Stromal cell of bone marrow (primary cell): ENCODE measurements at places on chromosomes 7 and 10.

DNA sequence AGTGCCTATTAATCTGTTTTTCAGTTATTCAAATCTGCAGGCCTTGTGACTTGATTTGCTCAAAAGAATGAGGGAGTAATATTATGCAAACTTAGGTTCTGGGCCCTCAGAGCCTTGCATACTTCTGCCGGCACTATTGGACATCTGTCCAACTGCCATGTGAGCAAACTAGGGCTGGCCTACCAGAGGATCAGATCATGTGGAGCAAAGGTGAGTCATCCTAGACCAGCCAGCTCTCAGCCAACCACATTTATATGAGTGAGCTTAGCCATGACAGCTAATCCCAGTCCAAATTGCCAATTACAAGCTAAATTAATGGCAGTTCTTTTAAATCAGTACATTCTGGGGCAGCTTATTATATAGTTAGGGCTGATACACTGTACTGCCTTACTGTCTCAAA, 69.6 kb downstream of the SDHAF3 start:
- DNase-seq = peak; percentile 44

DNA sequence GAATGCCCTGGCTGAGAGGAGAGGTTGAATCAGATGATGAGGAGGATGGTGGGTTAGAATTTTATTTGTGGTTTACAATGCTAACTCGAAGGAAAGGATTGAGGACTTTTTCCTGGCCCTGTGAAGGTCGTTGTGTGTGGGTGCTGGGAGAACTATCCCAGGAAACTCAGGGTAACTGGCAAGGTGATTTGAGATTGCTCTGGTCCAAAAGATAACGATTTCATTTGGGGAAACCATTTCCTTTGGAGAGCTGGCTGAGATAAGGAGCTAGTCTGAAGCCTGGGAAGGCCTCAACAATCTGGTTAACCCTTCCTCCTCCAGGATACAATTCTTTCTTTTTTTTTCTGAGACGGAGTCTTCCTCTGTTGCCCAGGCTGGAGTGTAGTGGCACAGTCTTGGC, 33.0 kb downstream of the HK1 start:
- DNase-seq = no peak

DNA sequence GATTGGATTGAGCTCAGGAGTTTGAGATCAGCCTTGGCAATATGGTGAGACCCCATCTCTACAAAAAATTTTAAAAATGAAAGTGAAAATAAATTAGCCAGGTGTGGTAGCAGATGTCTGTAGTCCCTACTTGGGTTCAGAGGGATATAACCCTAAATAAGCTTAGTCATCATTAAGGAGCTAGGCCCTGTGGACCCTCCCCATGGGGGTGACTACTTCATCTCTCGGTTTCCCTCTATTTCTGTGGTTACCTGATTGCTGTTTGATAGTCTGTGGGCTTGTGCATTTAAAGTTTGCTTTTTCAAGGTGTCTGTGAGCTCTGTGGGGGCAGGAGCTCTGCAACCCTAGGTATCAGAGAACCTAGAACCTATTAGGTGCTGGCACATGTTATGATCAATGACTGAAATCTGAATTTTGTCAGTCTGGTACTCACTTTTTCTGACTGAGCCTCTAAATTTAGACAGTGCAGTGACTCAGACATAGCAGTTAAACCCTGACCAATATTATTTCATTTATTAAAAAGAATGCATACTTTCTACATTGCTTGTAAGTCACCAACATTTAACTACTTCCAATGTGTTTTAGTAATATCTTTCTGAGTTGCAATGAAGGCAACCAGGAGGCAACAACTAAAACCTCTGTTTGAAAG, 8.1 kb upstream of the CUZD1 start:
- DNase-seq = peak; percentile 33

- DNase-seq = no peak
These were observed at the start of gene CDK5 for GRCh38 chr7:151057506-151057988. CDK5 (minus strand) TSS chr7:151057897; CDS start chr7:151057848, 49 bp downstream.

GRCh38 chr7:96306385-96307125, 15.3 kb downstream of the SLC25A13 start:
- no peak for DNase-seq

- no peak for DNase-seq
These were observed 8.0 kb downstream of the FAM200A start for GRCh38 chr7:99543916-99544315.

- no peak for DNase-seq
These were observed 23.1 kb upstream of the STEAP4 start for GRCh38 chr7:88329532-88330463.

GRCh38 chr7:107917763-107918651, 27.0 kb downstream of the DLD start:
- DNase-seq = no peak

DNA sequence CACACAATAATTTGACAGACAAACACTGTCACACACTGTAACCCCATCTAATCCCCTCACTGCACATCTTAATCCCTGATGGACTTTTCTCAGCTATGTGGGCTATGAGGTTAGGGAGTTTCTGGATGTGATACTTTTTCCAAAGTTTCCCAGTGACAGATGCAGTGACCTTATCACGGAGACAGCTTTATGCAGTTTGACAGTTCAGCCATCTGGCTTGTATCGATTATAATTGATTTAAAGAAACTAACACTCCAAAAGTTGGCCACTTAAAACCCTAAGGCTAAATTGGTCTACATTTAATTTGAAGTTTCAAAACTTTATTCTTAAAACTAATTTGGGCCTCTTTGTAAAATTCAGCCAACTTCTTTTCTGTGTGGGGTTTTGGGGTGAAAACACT, 196.7 kb downstream of the SDK1 start:
- DNase-seq = no peak

GRCh38 chr7:106765727-106766355, 99.2 kb upstream of the PIK3CG start:
- DNase-seq = no peak

- no peak for DNase-seq
These were observed 545 bp downstream of the NACAD start for GRCh38 chr7:45088146-45088701.

DNA sequence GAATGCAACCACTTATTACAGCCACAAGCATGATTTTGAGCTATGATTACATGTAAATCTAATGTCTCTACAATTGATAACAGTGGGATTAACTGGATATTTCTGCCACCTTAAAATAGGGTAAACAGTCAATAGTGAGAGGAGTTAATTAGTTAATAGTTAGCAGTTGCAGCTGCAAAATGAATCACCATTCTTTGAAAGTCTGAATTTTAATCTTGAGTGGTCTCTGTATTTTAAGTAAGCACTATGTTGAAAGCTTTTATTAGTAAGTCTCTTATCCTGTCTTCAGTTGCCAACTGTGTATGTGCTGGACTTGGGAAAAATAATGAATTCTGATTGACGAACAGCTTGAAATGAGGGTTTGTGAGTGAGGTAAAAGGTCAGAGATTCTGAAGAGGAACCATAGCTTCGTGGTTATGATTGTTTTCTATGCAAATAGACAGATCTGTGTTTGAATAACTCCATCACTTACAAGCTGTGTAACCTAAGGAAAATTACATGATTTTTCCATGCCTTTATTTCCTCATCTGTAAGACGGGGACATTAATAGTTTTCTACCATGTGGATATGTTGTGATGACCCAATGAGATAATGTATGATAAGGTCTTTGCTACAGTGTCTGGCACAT, 75.2 kb downstream of the RNLS start:
- no peak for DNase-seq

DNA sequence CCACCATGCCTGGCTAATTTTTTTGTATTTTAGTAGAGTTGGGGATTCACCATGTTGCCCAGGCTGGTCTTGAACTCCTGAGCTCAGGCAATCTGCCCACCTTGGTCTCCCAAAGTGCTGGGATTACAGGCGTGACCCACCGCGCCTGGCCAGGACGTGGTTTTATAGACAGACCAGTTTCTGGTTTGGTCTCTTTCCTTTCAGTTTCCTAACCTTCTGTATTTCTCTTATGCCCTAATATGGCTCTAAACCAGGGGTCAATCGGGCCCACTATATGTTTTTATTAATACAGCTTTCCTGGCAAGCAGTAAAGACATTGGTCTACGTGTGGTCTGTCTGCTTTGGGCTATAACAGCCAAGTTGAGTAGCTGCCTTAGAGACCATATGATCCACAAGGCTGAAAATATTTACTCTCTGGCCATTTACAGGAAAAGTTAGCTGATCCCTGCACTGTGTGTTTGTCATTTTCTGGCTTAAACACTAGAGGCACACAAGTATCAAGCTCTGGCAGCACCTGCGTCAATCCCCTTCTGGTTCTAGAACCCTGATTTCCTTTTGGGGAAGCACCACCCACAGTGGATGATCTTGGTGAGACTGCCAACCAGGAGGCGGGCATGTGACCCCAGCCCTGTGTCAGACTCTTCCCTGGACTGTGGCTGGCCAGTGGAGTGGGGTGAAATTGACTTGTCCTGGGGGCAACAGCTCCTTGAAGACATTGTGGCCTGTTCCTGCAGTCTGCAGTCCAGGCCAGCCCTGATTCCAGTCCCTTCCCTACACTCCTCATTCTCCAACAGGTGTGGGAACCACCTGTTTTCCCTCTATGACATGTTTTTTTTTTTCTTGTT, 497.2 kb downstream of the PLXNA4 start:
- DNase-seq = no peak

DNA sequence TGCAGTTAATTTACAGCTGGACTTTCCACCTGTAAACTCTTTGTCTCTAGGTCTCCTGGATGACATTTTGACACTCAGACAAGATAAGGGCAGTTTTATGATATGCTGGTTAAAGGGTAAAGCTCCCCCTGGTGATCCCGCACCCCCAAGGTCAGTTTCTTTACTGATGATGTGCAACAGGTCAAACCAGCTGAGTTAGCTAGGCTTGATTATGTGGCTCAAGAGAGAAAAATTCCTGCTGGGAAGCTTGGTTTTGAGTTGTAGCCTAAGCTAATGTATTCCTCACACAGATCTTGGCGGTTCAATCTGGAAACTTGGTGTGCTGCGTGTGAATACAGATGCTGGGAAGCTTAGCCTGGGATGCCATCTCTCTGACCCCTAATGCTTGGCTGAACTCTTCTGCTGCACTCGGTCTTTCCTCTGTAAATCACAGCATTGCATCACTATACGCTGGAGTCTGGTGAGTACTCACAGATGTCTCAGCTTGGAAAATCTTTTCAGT, 11.4 kb upstream of the AKR1D1 start:
- peak; percentile 77 for DNase-seq

GRCh38 chr7:74587435-74588126, 69.9 kb upstream of the GTF2I start:
- peak; percentile 93 for DNase-seq

DNA sequence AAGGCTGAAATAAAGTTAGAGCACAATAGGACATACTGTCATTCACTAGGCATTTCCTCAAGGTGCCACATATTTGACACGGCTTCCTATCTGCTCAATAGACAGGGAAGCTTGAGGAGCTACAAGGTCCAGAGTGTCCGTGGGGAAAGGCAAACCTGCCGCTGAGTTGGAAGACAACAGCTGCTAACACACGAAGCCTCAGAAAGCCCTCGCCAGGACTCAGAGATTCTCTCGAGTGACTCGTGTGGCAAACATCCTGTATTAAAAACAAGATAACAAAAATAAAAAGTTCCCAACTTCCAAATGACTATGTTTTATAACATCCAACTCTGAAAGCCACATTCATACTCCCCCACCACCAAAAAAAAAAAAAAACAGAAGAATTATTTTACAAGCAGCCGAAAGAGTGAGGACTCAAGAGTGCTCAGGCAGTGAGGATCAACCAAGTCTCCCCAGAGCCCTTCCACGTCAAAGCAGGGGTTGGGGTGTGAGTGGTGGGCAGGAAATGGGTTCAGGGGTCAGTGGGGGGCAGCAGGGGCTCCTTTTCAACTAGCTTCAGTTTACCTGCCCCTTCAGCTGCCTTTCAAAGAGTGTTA, 67.6 kb downstream of the STK17A start:
- DNase-seq = peak; percentile 45

DNA sequence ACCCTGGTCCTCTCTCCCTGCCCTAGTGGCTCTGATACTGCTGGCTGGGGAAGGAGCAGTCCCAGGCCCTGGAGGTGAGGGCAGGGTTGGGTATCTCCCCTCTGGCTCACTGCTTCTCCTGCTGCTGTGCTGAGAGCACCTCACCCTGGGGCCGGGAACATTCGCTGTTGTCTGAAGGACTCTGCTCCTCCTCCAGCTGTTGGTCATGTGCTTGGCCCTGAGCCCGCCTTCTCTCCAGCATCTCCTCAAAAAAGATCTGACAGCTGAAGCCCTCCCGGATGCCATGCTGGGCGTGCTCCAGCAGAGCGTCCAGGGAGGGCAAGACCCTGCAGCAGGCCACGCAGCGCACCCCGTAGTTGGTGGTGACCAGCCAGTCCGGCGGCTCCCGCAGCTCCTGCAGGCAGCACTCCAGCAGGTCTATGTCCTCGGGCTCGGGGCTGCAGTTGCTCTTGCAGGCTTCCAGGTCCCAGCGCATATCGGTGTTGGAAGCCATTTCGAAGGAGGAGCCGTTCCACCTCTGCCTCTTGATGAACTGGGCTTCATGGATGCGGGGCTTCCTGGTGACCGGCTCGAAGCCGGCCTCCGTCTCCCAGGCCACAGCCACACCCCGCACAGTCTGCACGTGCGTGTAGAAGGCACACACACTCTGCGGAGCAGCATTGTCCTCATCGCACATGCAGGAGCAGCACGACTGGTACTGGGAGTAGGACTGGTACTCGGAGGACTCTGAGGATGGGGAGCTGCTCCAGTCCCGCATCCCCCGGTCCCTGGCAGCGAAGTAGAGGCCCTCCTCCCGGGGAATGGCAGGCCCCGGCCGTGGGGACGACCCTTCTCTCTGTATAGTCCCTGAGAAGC, 2.1 kb downstream of the FAM170B start:
- no peak for DNase-seq

DNA sequence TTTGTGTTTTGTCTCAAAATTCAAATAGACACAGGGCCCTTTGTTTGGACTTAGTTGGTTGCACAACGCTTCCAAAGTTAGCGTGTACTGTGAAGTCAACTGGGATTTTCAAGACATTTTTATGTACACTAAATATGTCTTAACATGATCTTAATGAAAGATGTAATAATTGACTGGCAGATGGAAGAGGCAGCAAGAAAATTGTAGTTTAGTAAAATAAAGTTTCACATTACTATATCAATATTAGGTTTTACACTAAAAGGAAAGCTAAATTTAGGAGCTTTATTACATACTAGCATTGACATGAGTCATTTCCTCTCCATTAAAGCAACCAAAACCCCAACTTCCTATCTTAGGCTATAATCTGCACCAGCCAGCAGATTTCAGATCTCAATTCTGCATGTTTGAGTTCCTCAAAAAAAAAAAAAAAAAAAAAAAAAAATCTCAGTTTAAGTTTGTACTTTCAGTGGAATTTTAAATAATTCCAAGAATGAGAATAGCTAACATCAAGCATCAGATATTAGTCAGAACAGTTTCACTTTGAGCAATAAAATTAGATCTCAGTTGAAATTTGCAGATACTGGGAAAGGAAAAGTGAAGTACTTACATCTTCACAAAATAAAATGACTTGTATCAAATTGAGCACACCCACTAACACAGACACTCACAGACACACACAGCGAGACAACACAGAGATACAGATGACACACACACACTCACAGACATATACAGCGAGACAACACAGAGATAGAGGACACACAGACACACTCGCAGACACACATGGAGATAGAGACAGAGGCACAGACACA, 346.6 kb upstream of the KLF6 start:
- peak; percentile 94 for DNase-seq
